Foreskin keratinocyte (primary cell): ENCODE measurements at places on chromosomes 5 and 9. TPM values are rescaled to one million over a fixed set of nuclear protein-coding genes. Genes with fewer than 3 reads are reported as not detected.
A peak's percentile ranks its signal among the peaks of the same experiment; 100 is the strongest.

GRCh38 chr5:34598177-34598794 lies 57.8 kb upstream of the RAI14 start:
- peak; percentile 83 for DNase-seq

GRCh38 chr9:68802525-68803015 lies 97.5 kb downstream of the PIP5K1B start:
- DNase-seq, result no peak

Gene PCDHB8
- polyA plus RNA-seq, result not detected in 2 replicates

Gene WDR55
- 17.4 and 17.5 TPM in 2 replicates for polyA plus RNA-seq

Gene PROB1
- polyA plus RNA-seq, result 1.6 TPM in 2 replicates
